ENCODE measurements at places on chromosomes 13 and 19.

GRCh38 chr13:100231176-100231575, 142.3 kb downstream of the PCCA start:
- no peak for DNase-seq

DNA sequence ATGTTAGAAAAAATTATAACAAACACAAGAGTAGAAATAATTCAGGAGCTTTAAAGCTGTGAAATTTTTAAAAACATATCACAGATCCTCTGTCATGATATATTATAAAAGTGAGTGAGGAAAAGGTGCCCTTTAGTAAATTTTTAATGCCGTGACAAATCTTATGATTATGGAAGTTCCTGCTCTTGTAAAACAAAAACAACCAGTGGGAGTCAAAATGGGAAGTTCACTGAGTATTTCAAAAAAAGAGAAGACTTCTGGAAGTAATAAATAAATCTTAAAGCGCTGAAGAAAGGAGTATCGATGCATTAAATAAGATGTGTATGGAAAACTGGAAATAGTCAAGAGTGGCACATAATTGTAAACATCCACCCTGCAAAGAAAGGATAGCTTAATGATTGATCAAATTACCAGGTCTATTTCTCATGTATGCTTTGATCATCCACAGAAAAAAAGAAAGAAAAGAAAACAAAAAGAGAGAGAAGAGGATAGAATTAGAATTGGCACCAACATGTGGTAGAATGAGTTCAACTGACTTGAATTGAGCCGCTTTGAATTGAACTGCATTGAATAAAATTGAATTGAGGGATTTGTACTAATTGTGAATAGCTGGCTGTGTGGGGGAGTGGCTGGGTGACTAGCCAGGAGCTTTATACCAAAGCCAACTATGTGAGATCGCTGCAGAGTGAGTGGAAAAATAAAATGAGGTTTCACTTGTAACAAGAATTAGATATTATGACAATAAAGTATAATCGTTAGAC, 647.6 kb upstream of the SPRY2 start:
- no peak for DNase-seq

GRCh38 chr13:35092251-35092650, 150.2 kb downstream of the NBEA start:
- DNase-seq, result no peak

DNA sequence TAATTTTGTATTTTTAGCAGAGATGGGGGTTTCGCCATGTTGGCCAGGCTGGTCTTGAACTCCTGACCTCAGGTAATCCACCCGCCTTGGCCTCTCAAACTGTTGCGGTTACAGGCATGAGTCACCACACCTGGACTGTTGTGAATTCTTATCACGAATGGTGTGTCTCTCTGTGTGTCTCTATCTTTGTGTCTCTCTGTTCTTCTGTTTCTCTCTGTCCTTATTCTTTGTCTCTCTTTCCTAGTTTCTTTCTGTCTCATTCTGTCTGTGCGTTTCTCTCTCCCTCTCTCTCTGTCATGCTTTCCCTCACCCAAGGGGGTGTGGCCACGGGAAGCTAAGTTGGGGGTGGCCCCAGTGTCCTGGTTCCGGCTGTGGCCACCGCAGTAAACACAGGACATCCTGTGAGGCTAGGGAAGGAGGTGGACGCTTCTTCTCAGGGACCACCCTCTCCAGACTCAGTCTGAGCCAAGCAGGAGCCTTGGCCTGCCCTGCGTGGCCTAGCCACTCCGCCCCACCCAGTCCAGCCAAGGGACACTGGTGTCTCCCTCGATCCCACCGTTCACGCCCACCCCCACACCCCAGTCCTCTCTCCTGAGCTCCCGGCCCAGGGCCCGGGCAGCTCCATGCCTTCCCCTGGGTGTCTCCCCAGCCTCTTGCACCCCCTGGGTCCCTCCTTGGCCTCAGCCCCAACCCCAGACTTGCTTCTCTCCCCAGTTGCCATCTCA, 3.9 kb upstream of the PRX start:
- no peak for DNase-seq

Measured in sciatic nerve (tissue), 2 donors.